ENCODE measurements at places on chromosomes 13 and 19.
A peak's percentile ranks its signal among the peaks of the same experiment; 100 is the strongest.

- DNase-seq: no peak
Observed at GRCh38 chr19:46372901-46373490, 26.1 kb downstream of the PPP5C start.

- no peak for DNase-seq
Observed at GRCh38 chr13:91264484-91264883, 83.0 kb upstream of the MIR17HG start.

DNA sequence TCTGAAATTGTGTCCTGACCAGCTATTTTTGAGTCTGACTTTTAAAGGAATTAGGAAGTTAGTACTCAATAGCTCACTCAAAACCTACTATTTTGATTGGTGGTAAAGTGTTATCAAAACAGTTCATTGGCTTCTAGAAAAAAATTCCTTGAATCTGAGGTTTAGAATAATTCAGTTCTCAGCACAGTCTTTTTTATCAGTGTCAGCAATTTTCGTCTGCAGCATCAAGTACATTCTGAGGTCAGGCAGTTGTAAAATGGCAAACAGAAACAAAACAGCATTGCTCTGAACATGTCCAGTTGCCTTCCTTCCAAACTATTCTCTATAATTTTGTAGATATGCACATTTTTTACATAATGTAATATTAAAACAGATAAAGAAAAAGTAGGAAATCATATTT, 1644.1 kb downstream of the SLITRK5 start:
- DNase-seq: no peak

- DNase-seq: no peak
Observed at GRCh38 chr19:18481505-18482222, 40.2 kb downstream of the ELL start.

GRCh38 chr19:47549261-47549862, 23.6 kb downstream of the ZNF541 start:
- no peak for DNase-seq

- no peak for DNase-seq
Observed at GRCh38 chr19:15216363-15216762, 15.6 kb upstream of the NOTCH3 start.

DNA sequence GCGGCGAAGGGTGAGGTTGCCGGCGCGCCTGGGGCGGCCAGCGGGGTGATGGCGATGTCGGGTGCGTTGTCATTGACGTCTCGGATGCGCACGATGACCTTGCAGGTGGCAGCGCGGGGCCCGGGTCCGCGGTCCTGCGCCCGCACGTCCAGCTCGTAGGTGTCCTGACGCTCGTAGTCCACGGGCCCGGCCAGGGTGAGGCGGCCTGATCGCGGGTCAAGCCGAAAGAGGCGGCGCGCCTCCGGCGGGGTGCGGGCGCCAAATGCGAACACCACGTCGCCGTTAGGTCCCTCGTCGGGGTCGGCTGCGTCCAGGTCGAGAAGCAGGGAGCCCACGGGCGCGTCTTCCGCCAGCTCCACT, 1.1 kb downstream of the PCDH8 start:
- no peak for DNase-seq

- DNase-seq: no peak
Observed at GRCh38 chr13:37385956-37386670, 212.5 kb downstream of the POSTN start.

DNA sequence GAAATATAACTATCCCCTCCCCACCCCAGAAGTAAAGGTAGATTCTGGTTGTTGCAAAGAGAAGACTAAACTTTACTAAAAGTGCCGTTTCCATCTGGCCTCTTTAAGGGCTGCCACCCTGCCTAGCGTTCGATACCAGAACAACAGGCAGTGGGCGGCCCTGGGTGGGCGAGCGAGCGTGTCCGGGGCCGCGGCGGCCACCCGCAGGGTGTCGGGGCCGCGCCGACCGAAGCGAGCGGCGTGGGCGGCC, 2.6 kb downstream of the FGF9 start:
- DNase-seq: no peak

DNA sequence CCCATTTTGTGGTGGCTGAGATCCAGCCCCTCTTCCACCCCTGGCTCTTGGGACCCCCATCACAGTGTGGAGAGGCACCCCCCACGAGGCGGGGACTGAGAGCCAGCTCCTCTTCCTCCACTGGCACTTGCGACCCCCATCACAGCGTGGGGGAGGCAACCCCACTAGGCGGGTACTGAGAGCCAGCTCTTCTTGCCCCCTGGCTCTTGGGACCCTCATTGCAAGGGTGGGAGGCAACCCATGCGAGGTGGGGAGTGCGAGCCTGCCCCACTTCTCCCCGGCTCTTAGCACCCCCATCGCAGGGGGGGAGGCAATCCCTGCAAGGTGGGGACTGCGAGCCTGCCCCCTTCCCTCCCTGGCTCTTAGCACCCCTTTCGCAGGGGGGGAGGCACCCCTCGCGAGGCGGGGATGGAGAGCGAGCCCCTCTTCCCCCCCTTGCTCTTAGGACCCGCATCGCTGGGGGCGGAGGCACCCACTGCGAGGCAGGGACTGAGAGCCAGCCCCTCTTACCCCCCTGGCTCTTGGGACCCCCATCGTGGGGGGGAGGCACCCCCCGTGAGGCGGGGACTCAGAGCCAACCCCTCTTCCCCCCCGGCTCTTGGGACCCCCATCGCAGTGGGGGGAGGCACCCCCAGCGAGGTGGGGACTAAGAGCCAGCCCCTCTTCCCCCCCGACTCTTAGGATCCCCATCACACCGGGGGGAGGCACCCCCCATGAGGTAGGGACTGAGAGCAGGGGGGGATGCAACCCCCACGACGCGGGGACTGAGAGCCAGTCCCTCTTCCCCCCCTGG, 364.6 kb upstream of the SPRY2 start:
- DNase-seq: no peak

- no peak for DNase-seq
Observed at GRCh38 chr19:11534538-11534937, 4.1 kb upstream of the CNN1 start.

DNA sequence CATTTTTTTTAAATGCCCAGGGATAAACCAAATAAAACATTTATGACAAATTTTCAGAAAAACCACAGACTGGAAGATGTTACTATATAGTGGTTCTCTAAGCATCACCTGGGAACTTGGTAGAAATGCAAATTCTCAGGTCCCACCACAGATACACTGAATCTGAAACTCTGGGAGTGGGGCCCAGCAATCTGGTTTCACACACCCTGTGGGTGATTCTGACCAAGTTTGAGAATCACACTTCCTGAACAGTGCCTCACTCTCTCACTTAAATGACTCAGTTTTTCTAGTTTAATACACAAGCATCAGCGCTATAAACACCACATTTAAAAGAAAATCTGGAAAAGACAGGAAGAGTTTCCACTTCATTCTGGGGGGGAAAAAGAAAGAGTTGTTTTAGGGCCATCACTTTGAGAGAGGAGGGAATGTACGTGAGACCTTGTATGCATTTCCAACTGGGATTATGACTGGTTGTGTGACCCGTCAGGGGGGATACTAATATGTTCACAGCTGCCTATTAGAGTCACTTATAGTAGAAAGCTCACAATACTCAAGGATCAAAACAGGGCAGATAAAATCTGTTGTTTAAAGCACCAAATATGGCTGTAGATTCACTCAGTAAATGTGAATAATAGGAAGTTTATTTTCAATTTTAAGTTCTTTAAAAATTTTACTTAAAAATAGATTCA, 567.7 kb downstream of the GPC6 start:
- no peak for DNase-seq

- DNase-seq: no peak
Observed at GRCh38 chr19:1755467-1756171, 2.3 kb downstream of the ONECUT3 start.

- DNase-seq: no peak
Observed at GRCh38 chr19:17772172-17772571, 20.9 kb downstream of the FCHO1 start.

- DNase-seq: no peak
Observed at GRCh38 chr19:3028305-3029064, 595 bp downstream of the TLE2 start.

DNA sequence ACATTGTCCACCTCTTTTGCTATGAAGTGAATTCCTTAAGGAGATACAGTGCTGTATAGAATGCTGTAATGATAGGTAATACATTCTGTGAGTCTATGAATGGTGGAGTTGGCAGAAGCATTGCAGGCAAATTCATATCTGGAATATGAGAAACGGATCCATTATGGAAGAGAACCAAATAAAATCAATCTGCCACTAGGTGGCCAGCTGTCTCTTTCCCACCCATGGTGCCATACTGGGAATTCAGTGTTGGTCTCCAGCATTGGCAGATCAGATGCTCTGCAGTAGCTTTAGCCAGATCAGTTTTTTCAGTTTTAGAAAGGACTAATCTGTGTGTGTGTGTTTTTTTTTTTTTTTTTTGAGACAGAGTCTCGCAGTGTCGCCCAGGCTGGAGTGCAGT, 27.6 kb downstream of the DNAJC3 start:
- DNase-seq: no peak

DNA sequence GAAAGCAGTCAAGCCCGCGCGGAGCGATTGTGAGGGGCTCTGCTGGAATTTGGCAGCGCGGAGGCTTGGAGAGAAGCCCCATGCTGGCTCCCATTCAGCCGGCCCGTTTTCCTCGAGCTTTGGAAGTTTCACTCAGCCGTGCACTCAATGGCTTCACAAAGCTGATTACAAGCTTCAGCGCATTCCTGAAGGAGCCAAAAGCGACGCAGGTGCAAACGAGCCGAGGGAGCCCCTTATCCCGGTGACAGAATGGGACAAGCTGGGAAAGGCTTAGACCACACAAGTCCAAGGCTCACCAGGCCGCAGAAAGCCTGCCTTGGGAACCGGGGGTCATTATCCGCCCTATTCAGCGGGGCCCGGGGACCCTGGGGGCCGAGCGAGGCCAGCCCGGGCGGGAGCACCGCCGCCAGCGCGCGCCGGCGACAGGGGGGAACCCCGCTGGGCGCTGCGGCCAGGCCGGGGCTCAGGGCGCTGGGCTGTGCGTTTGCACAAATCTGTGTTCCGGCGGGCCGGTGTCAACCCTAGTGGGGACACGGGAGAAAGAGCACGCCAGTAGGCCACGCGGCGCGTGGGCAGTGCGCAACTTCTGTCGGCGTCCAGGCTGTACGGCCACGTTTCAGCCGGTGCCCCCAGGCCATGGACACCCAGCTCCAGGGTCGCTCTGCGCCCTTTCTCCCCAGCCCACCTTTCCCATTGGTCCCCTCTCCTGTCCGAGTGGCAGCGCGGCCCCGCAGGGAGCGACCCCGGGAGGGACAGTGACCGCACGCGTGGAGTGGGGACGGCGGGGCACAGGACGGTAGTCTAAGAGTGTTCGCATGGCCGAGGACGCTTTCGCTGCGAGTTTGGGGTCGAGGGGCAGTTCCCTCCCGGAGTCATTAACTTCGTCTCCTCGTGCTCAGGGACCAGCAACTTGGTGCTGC, 37.3 kb downstream of the SOX1 start:
- no peak for DNase-seq

- no peak for DNase-seq
Observed at GRCh38 chr13:30776661-30777060, 41.3 kb downstream of the ALOX5AP start.

DNA sequence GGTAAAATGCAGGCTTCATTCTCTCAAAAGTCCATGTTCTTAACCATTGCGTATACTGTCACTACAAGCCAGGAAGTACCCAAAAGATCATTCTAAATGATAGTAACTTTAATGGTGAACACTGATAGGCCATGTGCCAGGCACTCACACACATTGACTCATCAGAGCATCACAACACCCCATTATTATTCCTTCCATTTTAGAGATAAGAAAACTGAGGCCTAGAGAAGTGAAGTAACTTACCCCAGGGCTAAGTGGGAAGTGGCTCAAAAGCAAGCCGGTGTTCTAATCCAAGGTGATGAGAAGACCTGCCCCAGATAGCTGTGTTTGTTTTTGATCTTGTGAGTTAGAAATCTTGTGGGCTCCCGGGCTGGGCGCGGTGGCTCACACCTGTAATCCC, 1.4 kb upstream of the PHLDB3 start:
- DNase-seq: no peak

GRCh38 chr19:1244693-1245451, 3.3 kb downstream of the ATP5F1D start:
- no peak for DNase-seq

- peak; percentile 56 for DNase-seq
Observed at GRCh38 chr13:91398413-91399188, at the start of gene GPC5. Gene GPC5 (plus strand): TSS chr13:91398621.

DNA sequence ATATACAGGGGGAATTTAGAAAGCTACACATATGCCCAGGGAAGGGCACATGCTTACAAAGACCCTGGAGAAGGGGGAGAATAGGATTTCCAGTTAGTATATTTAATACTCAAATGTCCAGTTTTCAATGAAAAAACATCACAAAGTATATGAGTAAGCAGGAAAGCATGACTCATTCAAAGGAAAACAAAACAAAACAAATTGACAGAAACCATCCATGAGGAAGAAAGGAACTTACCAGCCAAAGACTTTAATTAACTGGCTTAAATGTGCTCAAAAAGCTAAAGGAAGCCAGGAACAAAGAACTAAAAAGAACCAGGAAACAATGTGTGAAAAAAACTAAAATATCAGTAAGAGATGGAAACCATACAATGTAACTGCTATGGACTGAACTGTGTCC, 716.2 kb upstream of the ARGLU1 start:
- DNase-seq: no peak

DNA sequence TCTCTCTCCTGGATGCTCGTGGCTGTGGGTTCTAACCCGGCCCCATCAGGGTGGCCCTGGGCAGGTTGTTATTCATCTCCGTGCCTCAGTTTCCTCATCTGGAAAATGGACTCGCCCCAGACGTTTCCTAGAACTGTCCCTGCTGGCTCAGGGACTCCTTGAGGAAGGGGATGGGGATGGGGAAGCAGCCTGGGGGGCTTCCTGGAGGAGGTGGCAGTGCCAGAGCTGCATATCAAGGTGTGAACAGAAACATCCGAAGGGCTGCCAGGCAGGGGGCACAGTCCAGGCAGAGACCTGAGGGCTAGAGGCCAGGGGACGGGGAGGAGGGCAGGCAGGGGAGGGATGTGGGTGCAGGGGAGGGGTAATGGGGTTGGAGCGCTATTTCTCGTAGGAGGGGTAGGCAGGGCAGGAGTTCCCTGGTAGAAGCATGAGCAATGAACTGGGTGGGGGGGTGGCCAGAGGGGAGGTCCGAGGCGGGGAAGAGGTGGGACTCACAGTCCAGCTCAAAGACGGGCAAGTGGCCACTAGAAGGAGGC, 3.6 kb upstream of the ELANE start:
- no peak for DNase-seq

DNA sequence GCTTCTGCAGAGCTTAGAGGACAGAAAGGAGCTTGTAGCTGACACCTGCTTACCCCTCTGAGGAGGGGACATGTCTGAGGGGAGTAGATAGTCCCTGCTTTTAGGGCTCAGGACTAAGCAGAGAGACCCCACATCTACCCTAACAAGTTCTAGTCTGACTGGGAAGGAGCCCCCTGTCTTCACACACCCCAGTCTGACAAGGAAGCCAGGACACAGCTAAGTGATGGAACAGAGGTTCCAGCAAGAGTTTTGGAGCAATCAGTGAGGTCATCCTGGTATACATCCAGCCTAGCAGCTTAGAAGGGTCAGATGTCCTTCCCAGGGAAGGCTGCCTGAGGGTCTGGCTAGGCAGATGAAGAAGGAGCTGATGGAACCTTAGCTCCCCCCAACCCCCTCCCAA, 15.0 kb downstream of the PAF1 start:
- DNase-seq: no peak

All from stimulated activated CD4-positive, alpha-beta T cell treated with anti-CD3 and anti-CD28 coated beads, Interleukin-1b, Interleukin-23, amount 100 ng/mL, for 1 hour (primary cell).